ENCODE measurements at places on chromosomes 1 and 21. TPM values are rescaled to one million over a fixed set of nuclear protein-coding genes. Genes with fewer than 3 reads are reported as not detected.

GRCh38 chr21:29228306-29228705 is 70.4 kb upstream of the BACH1 start:
- no peak for DNase-seq

LHX8 gene
- not detected for total RNA-seq

ADCY10 gene
- 0.64 TPM for total RNA-seq

DNA sequence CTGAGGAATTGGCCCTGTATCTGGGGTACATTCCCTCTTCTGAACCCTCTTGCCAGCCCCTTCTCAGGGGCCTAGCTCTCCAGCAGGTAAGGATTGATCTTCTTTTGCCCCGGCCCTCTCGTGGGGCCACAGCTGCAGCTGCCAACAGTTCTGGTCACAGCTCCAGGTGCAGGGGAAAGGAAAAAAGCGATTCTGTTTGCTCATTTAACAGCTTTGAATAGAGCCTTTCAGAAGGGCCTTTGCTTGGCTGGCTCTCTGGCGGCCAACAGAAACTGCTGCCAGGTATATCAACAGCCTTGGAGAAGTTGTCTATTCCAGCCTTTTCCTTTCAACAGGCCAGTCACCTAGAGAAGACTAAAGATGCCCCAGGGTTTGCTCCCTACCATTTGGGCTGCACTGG is 16.1 kb upstream of the FMOD start:
- no peak for DNase-seq

CELA3A gene
- 1.1 TPM for total RNA-seq

KCNN3 gene
- total RNA-seq: 3.6 TPM

DNA sequence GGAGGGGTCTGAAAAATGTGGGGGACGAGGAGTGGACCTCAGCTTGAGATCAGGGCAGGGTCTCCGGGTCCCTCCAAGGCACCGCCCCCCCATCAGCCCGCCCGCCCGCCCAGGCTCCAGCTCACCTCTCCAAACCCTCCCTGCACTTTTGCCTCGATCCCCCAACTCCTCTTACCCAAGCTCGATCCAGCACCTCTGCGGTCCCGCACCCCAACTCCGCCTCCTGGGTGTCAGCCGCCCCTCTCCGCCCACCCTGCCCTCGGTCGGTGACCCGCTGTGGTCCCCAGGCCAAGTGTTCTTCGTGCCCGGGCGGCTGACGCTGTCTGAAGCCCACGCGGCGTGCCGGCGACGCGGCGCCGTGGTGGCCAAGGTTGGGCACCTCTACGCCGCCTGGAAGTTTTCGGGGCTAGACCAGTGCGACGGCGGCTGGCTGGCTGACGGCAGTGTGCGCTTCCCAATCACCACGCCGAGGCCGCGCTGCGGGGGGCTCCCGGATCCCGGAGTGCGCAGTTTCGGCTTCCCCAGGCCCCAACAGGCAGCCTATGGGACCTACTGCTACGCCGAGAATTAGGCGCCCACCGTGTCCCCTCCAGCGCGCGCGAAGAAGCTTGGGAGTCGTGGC is 5.7 kb downstream of the HAPLN2 start:
- no peak for DNase-seq

PPIAL4G gene
- not detected for total RNA-seq

GRCh38 chr1:212971312-212971711 is 21.0 kb downstream of the VASH2 start:
- no peak for DNase-seq

DNA sequence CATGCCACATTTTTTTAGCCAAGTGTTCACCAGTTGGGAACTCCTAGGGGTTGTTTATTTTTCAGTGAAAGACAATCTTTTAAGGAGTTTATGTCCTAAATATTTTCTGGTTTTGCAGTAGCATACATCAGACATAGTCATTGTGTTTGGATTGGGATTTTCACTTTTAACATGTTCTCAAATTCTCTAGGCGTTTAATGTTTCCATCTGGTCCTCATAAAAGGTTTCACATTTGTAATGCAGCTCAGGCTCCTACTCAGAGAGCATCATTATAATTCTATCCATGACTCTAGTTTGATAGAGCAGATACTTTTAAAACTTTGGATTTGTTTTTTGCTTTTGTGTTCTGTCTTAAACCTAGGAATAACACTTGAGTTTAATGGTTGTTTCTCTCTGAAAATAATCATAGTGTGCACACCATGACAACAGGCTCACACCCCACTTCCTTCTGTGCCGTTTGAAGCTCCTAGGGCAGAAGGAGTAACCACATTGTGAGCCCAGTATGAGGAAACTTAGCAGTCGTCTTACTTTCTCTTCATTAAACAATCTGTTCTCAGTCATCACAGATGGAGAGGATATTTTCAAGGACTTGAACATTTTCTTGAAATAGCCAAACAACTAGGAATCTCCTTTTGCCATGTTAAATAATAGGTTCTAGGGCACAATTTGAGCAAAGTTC is 219.6 kb downstream of the PDE4B start:
- DNase-seq: no peak

- no peak for DNase-seq
Measured at GRCh38 chr1:37290718-37291117, 183.7 kb upstream of the ZC3H12A start.

MMP23B gene
- 7.2 TPM for total RNA-seq

GRCh38 chr1:115012006-115012405 is 17.6 kb upstream of the TSHB start:
- no peak for DNase-seq

PGLYRP4 gene
- total RNA-seq: not detected

GRCh38 chr1:11188858-11189451 is at the start of gene ANGPTL7:
Gene ANGPTL7 (plus strand): TSS chr1:11189355. CDS start chr1:11189580, 225 bp downstream.
- DNase-seq: no peak

DNA sequence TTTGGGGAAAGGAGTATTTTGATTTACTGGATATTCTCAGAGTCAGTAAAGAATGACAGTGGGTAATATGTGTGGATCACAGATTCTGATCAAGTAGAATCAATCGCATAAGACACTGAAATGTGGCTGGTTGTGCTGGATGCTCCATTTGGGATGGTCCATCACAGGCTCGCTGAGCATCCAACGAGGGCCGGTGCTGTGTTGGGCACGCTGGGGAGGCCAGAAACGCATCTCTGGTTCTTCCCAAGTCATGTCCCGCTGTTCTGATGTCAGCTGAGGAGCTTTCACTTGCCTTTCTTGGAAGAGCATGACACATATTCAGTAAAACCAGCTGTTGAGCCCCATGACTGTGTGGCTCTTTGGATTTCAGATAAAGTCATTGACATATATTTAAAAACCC is 72.0 kb downstream of the UMODL1 start:
- no peak for DNase-seq

NPL gene
- 15.4 TPM for total RNA-seq

GRCh38 chr1:33849211-33849610 is 14.7 kb upstream of the HMGB4 start:
- no peak for DNase-seq

FMO1 gene
- 0.21 TPM for total RNA-seq

PCSK9 gene
- total RNA-seq: 12.6 TPM
